CD8-positive, alpha-beta memory T cell (primary cell): ENCODE measurements at places on chromosomes 16 and 17.

DNA sequence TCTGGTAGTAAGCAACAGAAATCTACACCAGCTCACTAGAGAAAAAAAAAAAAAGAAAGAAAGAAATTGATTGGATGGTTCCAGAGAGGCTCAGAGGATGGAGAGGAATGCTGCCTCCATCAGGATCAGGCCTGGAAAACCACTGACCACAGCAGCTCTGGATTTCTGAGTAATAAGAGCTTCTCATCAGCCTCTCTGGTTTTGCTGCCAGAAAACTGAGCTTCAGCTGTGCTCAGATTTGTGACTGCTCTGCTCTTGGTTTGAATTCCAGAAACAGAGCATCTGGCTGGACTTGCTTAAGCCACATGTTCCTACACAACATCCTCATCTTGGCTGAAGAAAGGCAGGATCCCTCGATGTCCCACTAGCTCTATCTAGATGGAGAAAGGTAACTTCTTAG, 25.9 kb downstream of the IRX6 start:
- no peak for DNase-seq

GRCh38 chr17:1376061-1376460, 24.0 kb downstream of the YWHAE start:
- no peak for DNase-seq

DNA sequence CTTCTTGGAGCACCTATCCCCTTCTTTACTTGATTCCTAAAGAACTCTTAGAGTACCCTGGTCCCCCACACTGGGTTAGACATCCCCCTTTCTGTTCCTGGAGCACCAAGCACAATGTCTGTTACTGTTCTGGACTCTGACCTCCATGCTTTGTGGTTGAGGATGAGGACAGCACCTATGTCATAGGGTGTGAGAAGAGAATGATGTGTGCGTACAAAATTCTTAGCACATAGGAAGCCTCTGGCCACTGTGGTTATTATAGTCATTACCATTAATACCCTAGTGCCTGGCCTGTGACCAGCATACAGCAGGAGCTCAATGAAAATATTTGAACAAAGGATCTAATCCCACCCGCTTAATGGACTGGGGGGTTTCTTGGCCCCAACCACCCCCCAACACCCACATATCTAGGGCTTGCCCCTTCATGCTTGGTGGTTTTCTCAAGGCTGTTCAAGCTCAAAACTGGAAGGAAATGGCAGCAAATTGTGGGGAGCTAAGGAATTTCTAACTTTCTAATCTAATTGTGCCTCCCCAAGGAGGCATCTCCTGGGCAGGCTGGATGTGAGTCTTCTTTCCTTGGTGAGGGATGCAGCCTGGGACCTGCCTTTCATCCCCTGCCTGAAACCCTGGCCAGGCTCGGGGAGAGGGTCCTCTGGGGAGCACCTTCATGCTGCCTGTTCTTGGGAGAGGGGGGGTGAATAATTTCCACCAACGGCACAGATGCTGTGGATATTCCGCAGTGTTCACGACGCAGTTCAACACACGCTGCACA, 1.5 kb upstream of the CMIP start:
- DNase-seq = no peak

GRCh38 chr17:17141860-17142552, 64.1 kb downstream of the PLD6 start:
- DNase-seq = peak; percentile 57

GRCh38 chr16:10242916-10243315, 60.7 kb upstream of the GRIN2A start:
- no peak for DNase-seq

- no peak for DNase-seq
These were observed 31.3 kb upstream of the ABCC3 start for GRCh38 chr17:50603340-50603739.

GRCh38 chr16:70652322-70652721, 6.0 kb downstream of the IL34 start:
- no peak for DNase-seq

DNA sequence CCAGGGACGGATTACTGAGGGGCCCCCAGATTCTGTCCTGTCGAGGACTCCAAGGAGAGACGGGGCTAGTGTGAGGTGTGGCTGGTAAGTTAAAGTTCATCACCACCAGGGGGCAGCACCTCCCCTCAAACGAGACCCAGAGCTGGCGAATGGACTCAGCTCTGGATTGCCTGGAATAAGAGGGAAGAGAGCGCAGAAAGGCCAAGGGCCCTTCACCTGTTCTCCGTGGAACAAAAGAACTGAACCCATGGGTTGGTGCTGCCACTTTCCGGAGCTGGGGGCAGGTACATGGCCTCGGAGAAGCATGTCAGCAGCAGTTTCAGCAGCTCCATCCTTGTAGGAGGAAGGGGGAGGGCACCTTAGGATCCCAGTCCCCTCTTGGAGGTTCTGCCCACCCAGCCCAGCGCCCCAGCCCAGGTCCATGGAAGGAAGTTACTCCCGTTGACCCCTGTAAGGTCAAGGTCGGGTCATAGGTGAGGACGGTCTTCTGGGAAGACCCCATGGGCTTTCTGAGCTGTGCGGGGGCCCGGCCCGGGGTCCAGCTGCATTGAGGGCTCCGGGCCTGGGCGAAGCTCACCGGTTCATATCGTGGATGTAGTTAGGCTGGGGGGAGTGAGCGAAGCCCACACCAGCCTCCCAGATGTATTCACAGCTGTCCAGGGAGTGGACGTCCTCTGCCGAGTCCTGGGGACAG, 10.8 kb downstream of the HID1 start:
- DNase-seq = peak; percentile 80

DNA sequence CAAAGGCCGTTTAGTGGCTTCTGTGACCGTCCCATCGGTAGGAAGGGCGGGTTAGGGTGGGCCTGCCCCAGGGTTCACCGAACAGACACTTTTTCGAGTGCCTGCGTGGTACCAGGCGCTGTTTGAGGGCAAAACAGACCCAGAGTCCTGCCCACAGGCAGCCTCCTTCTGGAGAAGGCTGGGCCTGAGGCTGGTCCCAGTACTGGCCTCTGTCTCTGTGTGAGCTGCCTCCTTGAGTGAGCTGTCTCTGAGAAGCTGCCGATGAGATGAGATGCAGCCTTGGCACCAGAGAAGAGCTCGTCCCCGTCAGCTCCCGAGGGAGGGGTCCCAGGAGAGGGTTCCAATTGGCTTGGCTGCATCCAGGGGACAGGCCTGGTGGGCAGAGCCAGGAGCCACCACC, 53.1 kb downstream of the NKD1 start:
- no peak for DNase-seq

DNA sequence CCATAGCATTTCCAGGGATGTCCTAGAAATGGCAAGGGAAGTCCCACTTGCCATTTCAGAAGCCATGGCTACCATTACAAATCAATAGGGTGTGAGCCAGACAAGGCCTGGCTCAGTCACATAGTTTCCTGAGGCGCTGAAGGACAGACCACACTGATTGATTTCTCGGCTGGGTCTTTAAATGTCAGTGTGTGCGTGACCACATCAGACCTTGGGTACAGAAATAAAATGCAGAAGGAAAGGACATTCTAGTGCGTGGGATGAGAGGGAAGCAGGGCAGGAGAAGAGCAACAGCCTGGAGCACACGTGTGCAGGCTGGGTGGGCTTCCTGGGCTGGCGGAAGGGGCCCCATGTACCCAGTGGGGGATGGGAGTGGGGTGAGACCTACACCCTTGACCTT, 58.7 kb upstream of the LYRM9 start:
- no peak for DNase-seq

DNA sequence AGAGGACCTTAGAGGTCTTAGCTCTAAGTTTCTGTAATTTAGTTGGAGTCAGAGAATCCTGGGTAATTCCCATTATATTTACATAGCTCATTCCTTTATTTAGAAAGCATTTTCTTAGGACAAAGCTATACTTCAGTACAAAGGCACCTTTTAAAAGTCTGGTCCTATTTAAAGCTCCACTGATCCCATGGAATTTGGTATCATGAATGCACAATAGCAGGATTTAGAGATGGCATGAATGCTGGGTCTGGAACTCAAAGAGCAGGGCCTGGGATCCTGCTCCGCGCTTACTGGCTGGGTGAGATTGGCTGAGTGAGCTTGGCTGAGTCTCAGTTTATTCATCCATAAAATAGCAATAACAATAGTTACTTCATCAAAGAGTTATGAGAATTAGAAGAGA, 4.8 kb downstream of the KRT23 start:
- no peak for DNase-seq

DNA sequence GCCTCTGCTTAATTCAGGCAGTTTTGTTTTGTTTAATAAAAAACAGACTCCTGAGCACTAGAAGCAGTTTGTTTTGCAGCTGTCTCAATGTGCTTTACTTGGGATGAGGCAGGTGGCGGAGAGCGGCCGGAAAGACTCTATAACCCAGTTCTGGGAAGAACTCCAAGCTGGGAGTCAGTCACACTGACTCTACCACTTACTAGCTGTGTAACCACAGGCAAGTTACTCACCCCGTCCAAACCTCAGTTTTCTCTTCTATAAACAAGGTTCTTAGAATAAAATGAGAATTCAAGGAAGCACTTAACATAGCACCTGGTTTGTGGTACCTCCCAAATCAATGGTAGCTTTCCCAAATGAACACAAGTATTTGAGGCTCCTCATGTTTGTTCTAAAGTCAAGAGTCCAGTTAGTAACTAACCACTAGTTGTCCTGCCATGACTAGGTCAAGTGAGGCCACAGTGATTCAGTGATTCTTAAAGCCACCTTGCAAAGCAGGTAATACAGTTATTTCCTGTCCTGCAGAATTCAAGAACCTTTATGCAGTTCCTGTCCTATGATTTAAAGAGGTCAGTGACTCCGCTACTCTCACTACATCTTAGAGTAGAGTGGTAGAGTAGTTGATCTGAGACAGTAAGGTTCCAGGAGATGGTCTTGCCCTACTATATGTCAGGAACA, 2.7 kb downstream of the TXNDC17 start:
- DNase-seq = no peak

DNA sequence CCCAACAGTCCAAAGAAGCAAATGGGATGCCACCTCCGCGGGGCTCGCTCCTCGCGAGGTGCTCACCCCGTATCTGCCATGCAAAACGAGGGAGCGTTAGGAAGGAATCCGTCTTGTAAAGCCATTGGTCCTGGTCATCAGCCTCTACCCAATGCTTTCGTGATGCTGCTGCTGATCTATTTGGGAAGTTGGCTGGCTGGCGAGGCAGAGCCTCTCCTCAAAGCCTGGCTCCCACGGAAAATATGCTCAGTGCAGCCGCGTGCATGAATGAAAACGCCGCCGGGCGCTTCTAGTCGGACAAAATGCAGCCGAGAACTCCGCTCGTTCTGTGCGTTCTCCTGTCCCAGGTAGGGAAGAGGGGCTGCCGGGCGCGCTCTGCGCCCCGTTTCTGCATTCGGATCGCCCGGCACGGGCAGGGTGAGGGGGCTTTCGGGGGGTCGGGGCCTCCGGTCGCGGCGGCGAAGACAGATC, at the start of gene CDH13:
TSS of gene CDH13 (plus strand) at position 179 of the 471 bp plus-strand sequence.
- no peak for DNase-seq

DNA sequence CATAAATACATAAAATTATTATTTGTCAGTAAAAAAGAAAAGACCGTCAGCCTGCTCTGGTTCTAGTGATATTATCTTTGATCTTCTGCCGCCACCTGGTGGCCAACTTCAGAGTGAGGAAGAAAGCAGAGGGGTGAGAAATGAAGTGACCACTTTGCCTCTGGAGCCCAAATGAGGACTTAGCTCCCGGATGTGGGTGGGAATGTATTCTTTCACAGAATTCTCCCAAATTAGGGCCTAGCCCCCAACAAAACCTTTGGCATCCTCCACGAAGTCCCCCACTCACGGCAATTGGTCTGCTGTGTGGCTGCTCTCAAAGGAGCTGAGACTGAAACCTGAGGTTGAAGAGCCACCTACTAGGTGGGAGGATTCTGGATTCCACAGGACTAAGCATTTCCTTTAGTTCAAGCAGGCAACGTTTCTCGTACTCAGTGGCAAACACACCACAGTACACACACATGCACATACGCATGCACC, 4.9 kb upstream of the ZNF267 start:
- DNase-seq = peak; percentile 71

DNA sequence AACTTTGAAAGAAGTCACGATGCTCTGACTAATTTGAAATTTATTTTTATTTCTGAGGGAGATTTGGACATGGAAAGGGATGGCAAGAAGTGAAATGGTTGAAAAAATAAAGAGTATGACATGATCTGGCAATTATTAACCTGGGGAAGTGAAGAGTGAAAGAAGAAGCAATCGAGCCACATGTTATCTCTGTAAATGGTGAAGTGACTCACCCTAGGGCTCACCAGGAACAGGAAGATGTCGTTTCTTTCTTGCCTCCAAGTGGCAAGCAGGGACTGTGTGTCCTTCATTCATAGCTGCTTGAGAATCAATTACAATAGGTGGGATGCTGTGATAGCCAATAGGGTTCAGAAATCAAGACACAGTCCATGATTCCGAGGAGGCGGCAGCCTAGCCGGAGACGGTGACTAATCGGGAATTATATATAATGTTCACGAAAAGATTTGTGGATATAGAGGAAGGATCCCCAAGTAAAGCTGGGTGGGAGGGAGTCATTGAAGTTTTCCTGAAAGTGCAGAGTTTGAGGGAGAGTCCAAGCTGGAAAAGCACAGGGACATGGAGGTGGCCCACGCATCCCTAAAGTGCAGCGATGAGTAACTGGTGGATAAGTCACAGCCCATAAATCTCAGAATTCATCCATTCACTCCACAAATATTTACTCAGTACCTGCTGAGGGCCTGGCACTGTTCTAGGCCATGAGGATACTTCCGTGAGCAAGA, 18.2 kb upstream of the KRT20 start:
- no peak for DNase-seq

DNA sequence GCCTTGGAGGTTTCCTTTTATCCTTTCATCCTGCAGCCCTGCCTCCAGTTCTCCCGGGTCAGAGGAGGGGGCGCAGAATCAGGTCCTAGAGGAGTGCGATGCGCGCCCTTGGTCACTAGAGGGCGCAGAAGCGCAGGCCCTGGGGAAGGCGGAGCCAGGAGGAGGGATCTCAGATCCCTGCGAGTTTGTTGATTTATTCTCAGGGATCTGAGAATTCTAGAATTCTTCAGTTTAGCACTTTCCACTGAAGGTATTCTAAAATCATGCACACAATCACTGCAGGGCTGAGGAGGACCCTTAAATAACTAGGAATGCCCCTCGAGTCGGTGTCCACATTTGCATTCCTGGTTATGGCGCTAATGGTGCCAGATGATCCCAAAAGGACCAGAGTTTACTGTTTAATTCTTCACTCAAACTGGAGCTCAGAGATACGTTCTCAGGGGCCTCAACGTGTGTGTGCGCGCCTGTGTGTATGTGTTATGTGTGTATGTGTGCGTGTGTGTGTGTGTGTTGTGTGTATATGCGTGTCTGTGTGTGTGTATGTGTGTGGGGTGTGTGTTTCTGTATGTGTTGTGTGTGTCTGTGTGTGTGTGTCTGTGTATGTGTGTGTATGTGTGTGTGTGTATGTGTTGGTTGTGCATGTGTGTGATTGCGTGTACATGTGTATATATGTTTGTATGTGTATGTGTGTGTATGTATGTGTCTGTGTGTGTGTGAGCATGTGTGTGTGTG, 6.9 kb upstream of the ELAC2 start:
- peak; percentile 61 for DNase-seq

- DNase-seq = no peak
These were observed 7.3 kb upstream of the CD7 start for GRCh38 chr17:82324566-82325285.

DNA sequence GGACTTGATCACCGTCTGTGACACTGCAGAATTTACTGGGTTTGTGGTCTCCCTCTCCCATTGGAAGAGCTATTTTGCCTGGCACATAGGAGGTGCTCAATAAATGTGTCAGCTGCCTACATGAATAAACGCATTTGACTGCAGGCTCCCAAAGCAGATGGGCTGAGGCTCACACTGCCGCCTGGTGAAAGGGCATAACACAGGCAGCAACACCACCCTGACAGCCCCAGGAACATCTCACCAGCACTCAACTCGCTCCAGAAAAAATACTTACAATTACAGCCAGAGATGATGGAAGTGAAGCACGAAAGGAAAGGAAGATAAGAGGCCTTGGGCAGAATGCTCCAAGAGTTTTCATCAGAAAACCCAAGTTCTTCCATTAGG, 73.9 kb downstream of the RPH3AL start:
- no peak for DNase-seq
